ENCODE measurements at places on chromosomes 5 and 9. TPM values are rescaled to one million over a fixed set of nuclear protein-coding genes. Genes with fewer than 3 reads are reported as not detected.
A peak's percentile ranks its signal among the peaks of the same experiment; 100 is the strongest.

The ANKRD18B gene
- 0.13 TPM for total RNA-seq

The PTAR1 gene
- 75.1 TPM for total RNA-seq

The NIM1K gene
- not detected for total RNA-seq

The SLC6A19 gene
- 5.2 TPM for total RNA-seq

The SPACA9 gene
- total RNA-seq: 1.9 TPM

The ABO gene
- total RNA-seq: 4.8 TPM

The NUTM2G gene
- 0.32 TPM for total RNA-seq

The STARD4 gene
- total RNA-seq: 129 TPM

The SOX30 gene
- not detected for total RNA-seq

The HRH2 gene
- total RNA-seq: 2.5 TPM

DNA sequence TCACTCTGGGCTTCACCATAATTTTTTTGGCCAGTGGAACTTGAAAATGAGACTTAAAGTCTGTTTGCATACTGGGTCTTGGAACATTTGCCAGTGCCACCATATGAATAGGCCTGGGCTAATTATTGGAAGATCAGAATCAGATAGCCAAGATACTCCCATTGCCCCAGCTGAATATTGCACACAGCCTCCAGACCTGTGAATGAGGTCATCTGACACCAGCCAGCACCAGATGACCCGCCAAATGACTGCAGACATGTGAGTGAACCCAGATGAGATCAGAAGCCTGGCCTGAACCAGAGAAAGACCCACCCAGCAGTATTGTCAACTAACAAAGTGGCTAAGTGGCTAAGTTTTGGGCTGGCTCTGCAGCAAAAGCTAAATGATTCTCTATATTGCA, 220.5 kb upstream of the MPDZ start:
- DNase-seq: no peak

- no peak for DNase-seq
These were observed 34.9 kb downstream of the TARS1 start for GRCh38 chr5:33475706-33476105.

GRCh38 chr5:37723162-37723961, 116.5 kb downstream of the GDNF start:
- DNase-seq: no peak

GRCh38 chr5:66440202-66440680, 156.0 kb upstream of the MAST4 start:
- peak; percentile 8 for DNase-seq

- no peak for DNase-seq
These were observed 3.4 kb downstream of the CAMSAP1 start for GRCh38 chr9:135903786-135904520.

DNA sequence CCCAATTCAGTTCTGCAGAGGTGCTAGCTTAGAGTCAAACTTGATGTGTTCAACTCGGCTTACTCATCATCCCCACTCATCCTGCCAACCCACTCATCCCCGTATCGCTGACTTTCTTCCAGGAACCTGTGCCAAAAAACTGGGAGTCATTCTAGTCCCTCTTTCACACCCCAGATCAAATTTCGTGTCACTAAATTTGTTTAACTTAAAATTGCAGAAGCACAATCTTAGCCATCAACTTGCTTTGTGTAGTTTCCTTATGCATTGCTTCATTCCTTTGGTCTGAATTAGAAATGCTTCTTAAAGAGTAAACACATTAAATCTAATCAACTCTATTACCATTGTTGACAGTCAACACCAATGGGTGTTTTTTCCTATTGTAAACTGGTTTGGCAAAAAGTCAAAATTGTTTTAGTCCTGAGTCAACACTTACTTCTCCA, 162.4 kb downstream of the TTC39B start:
- DNase-seq: no peak

DNA sequence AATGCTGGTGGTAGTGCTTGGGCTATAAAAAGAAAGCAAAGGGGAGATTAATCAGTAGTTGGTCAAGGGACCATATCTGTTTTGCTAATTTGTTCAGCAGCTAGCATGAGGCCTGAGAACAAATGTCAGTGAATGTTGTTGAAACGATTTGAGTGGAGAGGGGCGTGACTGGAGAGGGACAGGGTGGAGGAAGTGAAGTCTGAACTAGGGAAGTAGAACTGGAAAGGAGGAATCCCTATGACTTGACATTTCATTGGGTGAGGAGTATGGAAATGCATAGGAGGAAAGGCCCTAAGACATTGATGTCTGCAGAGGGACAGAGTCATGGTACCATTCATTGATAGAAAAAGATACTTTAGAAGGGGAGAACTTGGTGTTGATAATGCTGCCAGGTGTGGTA, 19.7 kb downstream of the TLE4 start:
- DNase-seq: no peak

DNA sequence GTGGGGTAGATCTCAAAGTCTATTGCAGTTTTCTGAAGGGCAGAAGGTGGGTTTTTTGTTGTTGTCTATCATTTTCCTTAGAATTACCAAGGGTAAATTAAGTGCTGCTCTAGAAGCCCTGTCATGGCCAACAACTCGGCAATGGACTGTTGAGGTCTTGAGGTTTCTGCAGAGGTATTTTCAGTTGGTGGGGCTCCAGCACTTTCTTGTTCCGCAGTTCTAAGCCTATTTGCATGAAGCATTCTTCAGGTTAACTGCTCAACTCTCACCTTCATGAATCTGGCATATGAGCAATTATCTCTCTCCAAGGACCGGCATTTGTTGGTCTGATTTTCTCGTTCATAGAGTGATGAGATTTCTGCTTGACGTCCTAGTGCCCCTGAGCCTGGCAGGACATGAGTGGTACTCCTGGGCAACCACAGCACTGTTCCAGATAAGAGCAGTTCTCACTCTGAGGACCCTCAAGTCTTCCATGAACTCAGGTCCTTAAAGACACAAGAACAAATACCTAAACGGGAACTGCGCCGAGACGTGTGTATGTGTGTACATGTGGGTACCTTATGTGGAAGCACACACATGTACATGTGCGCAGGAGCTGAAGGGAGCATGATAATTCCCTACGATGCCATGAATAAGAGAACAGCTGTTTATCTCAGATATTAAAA, 544.5 kb downstream of the CSNK1G3 start:
- no peak for DNase-seq

DNA sequence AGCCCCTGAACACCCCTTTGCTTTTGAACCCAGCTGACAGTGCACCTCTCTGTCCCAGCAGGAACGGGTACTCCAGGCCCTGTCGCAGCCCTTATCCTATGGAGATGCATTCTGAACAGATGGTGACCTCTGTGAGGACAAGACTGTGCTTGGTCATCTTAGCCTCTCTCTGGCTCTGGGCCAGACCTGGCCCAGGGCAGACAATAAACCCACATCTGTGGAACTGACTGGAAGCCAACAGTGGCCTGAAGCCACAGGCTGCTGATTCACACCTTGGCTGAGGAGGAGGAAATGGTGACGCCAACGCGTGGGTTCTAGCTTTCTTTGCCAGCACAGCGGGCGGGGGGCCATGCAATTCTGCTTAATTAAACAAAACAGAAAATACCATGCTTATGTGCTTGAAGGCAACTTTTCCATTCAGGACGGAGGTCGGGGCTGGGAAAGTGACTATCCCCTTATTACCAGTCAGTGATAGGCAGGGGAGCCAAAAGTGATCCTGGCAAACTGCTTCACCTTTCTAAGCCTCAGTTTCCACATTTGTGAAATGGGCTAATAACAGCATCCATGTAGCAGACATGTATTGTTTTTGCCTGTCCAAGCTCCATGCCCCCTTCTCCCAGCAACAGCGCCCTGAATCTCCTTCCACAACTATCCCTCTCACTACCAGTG, 10.8 kb downstream of the SH3PXD2B start:
- peak; percentile 35 for DNase-seq

DNA sequence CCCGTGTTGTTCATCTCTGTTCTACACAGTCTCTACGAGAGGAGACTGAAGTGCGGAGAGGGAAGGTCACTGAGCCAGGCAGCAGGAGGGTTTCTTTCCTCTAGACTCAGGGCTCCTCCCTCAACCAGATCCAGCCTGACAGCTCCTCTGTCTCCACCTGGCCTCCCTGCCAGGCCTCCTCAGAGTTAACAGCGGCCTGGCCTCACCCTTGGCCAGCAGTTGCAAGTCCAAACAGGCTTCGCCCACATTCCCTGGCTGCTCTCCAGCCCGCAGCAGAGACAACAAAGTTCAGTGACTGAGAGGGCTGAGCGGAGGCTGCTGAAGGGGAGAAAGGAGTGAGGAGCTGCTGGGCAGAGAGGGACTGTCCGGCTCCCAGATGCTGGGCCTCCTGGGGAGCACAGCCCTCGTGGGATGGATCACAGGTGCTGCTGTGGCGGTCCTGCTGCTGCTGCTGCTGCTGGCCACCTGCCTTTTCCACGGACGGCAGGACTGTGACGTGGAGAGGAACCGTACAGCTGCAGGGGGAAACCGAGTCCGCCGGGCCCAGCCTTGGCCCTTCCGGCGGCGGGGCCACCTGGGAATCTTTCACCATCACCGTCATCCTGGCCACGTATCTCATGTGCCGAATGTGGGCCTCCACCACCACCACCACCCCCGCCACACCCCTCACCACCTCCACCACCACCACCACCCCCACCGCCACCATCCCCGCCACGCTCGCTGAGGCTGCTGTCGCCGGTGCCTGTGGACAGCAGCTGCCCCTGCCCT, at the start of gene HRCT1:
TSS of gene HRCT1 (plus strand) at position 291 of the 768 bp plus-strand sequence. CDS start at position 377, 86 bp downstream.
- DNase-seq: peak; percentile 89

DNA sequence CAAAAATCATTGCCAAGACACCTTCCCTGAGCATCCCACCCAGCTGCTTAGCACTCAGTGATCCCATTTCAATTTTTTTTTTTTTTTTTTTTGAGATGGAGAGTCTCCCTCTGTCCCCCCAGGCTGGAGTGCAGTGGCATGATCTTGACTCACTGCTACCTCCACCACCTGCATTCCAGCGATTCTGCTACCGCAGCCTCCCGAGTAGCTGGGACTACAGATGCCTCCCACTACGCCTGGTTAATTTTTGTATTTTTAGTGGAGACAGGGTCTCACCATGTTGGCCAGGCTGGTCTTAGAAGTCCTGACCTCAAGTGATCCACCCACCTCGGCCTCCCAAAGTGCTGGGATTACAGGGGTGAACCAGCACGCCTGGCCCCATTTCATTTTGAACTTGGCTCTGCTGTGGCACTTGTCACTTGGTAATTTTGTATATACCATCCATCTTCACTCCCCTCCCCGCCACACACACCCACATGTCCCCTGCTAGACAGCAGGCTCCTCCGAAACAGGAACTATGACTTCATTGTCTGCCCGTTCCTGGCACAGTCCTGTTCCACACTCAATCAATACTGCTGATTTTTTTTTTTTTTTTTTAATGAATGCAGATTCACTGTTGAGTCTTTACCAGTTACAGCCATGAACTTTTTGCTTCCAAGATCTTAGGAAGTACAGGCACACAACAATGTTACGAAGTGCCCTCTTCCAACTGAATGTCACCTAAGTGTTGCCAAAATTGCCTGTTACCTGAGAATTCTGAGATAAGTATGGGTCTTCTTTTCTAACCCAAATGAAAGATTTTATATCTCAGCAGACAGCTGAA, 17.3 kb upstream of the ZBTB34 start:
- no peak for DNase-seq

DNA sequence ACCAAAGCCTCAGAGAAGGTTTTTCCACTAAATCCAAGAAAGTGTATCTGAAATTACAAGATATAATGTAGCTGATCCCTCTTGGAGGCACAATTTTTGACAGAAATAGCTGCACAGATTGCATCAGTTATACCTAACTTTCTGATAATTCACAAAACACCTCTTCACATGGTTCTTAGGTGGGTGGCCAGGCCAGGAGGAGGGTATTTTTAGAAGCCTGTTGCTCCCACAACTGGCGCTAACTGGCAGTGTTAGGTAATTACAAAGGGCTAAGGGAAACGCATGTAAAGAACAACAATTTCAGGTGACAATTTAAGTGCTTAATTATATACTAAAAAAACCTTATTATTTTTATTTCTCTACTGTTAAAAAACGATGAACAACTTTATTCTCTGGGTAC, 247.9 kb downstream of the BNC2 start:
- DNase-seq: no peak

GRCh38 chr5:172768573-172769341, 2.2 kb downstream of the DUSP1 start:
- DNase-seq: peak; percentile 37

DNA sequence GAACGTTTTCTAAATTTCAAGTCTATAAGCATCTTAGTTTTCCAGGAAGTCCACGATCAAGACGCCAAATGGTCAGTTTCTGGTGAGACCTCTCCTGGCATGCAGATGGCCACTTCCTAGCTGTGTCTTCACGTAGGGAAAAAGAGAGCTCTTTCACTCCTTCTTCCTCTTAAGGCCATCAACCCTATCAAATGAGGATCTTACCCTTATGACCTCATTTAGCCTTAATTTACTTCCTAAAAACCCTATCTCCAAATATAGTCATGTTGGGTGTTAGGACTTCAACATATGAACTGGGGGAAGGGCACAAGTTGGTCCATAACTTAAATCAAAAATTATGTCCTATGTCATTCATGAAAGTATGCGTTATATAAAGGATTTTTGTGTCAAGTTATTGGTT, 229.5 kb downstream of the ARL15 start:
- no peak for DNase-seq

- DNase-seq: no peak
These were observed 10.7 kb upstream of the CERCAM start for GRCh38 chr9:128409978-128410377.

DNA sequence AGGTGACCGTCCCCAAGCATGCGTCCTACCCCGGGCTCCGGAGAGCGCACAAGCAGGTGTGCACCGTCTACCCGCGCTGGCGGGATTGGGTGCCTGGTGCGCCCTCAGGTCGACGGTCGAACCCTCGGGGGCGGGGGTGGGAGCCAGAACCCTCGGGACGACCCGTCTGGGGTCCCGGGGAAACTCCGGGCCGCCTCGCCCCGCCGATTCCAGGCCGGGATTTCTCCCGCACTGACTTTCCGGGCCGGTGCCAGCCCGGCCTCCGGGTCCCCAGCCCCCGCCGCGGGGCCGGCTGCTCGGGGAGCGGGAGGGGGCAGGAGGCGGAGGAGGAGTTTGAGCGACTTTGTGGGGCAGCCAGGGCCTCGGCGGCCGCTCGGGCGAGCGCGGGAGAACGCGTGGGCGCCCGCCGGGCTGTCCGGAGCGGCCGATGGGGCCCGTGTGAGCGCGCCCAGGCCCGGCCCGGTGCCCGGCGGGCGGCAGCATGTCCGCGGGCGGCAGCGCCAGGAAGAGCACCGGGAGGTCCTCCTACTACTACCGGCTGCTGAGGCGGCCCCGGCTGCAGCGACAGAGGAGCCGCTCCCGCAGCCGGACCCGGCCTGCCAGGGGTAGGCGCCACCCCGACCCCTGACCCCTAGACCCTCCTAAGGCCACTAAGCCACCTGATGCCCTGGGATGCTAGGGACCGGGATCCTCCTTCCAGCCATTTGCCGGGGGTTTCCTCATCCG, at the start of gene DAB2IP:
TSS of gene DAB2IP (plus strand) at position 340 of the 726 bp plus-strand sequence. CDS start at position 482, 142 bp downstream.
- DNase-seq: peak; percentile 90

All from hepatocyte (in vitro differentiated cells).